ENCODE measurements at places on chromosomes 6 and 20.

- no peak for DNase-seq
These were observed 104.5 kb upstream of the RNF24 start for GRCh38 chr20:4119854-4120209.

DNA sequence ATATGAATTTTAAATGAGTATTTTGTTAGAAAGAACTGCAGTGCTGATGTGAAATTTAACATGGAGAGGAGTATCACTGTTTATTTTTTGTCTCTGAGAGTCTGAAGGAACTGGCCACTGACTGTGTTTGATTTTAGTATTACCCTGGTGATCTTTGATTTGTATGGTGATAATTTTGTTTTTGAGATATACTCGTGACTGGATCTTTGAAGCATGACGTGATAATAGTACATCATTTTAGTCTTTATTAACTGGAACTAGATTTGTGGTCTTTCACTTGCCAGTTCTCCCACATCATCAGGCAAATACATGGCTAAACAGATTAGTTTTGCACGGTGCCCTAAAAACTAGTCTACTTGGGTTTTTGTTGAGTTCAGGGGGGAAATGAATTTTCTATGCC is 55.5 kb downstream of the ARID1B start:
- no peak for DNase-seq

DNA sequence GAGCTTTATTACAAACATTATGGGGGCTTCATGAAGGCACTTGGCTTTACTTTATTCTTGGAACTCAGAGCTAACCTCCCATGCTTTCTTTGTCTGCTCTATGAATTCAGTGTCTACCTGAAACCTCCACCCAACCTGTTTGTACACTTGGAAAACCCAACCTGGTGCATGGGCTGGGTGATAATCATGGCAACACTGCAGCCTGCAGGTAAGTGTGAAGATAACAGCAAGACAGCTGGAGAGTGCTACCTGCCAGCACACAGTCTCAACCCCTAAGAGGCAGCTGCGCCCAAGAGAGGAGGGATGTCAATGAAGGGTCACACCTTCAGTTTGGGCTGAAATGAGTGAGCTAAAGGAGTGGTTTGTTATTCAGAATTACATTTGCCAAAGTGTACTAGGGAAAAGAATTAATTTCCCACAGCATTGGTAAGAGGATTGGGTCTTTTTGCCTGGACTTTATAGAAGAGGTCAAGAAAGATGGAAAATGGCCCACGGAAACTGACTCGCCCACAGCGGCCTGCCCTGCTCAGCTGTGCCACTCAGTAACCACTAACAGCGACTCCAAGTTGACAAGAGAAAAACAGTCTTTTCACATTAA is 24.4 kb downstream of the FOXQ1 start:
- DNase-seq, result peak; percentile 74

GRCh38 chr20:58069796-58070663 is 158.4 kb downstream of the ANKRD60 start:
- DNase-seq, result no peak

GRCh38 chr20:12581644-12582289 is 427.0 kb upstream of the SPTLC3 start:
- no peak for DNase-seq

DNA sequence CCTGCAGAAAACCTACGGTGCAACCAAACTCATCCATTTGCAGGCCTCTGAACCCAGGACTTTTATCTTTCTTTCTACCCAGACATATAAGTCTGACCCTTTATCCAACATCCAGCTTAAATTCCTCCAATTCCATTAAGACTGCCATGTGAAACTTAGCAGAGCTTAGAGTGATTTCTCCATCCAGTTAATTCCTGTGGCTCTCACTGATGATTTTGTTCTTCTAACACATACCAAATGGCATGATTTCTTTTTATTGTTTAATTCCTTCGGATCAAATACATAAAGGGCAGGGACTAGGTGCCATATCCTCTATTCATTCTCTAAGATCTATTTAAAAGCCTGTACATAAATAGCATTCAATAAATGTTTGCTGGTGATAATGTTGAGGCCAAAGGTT is 92.9 kb downstream of the TASP1 start:
- no peak for DNase-seq

DNA sequence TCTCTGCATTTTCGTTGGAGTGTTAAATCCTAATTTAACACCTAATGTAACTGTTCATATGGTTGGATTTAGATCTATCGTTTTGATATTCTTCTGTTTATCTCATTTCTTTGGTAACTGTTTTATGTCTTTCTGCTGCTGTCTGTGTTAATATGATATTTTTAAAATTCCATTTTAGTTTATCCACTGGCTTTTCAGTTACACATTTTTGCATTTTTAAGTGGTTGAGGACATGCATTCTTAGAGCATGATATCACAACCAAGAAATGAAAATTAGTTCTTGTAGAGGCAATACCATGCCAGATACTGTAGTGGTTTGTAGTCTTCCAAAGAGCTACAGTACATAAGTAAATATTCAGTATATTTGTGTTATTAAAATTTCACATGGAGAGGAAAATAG is 58.6 kb downstream of the LIN28B start:
- DNase-seq, result no peak

- DNase-seq, result no peak
These were observed 8.8 kb upstream of the OSTM1 start for GRCh38 chr6:108083349-108083748.

- no peak for DNase-seq
These were observed 118.0 kb upstream of the IRAK1BP1 start for GRCh38 chr6:78749326-78749725.

- peak; percentile 54 for DNase-seq
These were observed 65.1 kb downstream of the ADNP start for GRCh38 chr20:50866036-50866685.

DNA sequence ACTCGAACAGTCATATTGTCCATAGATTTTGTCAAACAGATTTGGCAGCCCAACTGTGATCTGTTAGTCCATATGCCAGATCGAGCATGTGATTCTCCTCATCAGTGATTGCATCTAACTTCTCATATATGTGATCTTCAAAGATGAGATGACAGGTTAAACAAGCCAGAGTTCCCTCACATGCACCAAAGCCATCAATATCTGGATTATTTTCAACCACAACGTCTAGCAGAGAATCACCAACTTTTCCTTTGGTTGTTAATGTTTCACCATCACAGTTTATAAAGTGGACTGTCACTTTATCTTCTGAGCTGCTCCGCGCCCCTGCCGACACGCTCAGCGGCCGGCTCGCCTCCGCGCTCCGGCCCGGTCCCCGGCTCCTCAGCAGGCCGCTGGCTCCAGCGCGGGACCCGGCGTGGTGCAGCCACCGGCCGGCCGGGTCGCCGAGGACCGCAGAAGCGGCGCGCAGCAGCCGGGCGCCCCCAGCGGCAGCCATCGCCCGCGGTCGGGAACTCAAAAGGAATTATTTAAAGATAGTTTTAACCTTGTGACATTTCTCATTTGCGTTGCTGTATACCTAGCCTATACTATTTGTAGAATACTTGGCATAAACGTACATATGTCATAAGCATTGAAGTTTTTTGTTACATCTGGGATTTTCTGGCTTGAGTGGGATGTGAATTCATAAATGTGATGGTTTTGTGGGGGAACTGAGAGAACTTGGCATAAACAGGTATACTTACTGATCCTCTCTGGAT is 40.1 kb upstream of the DYNLRB1 start:
- DNase-seq, result peak; percentile 48

DNA sequence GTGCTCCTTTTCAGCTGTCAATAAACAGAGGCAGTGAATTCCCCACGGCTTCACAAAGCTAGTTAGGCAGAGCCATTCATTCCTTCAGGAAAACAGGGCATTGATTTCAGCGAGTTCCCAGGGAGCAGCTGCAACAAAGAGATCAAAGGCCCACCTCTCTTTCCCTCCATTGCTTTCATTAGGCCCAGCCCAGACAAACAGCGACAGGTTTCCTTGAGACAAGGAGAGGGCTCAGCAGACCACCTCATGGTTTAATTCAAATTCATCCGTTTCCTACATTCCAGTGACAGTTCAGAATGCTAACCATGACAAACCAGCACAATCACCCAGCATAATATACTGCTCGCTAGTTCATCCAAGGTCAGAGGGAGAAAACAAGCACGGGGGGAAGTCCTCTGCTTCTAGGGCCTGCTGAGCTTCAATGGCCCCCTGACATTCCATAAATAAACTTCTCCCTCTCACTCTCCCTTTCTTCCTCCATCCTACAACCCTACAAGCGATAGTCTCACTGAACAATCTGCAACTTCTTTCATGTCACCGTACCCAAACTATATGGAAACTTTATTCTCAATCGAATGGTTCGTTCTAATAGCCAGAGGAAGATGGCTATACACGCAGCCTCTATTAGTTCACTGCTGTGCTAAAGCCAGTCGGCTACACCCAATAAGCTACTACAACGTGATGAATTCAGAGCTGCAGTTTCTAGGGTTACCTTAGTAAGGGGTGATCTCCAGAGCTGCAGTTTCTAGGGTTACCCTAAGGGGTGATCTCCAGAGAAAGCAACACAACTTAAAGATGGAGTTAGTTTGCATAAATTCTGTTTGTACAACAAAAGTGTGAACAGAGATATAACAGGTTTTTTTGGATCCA is 34.7 kb downstream of the PLAGL1 start:
- peak; percentile 89 for DNase-seq

Measured in kidney (tissue), 22 donors.